ENCODE measurements at places on chromosomes 2 and 18.

GRCh38 chr2:134875309-134875708, 36.9 kb downstream of the ACMSD start:
- no peak for DNase-seq

- no peak for DNase-seq
Measured at GRCh38 chr18:75185460-75185859, 23.5 kb downstream of the PTGR3 start.

GRCh38 chr2:68237404-68237803, 14.9 kb downstream of the PPP3R1 start:
- no peak for DNase-seq

GRCh38 chr2:194619366-194619765, 1037.7 kb upstream of the SLC39A10 start:
- no peak for DNase-seq

- no peak for DNase-seq
Measured at GRCh38 chr2:58739033-58739432, 497.9 kb upstream of the FANCL start.

DNA sequence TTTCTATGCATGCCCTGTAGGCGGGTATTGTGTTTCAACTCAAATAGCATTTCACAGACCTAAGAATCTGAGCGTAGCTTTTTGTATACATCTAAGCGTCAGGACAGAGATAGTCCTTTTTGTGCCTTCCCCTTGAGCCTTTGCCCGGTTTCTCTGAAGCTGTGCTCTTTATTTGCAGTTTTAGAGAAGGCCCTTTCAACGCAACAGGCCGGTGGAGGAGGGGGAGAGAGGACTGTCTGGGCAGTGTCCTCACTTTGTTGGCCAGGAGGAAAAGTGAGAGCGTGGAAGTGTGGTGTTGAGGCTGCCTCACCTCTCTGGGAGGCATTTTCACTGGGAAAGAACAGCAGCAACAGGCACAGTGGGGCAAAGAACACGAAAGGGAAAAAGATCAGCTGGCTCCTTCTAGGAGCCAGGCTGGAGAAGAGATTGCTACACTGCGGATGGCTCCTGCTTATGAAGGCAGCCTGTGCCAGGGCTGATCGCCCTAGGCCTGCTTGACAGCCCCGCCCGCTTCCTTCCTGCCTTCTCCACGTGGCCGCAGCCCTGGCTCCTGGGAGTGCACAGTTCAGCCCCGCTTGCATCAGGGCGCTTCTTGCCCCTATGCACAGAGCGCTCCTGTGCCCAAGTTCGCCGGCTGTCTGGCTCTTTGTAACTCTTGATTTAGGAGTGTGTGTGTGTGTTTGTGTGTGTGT, 195.6 kb upstream of the POU3F3 start:
- no peak for DNase-seq

- DNase-seq = no peak
Measured at GRCh38 chr2:70790136-70790828, at the start of gene FIGLA. Gene FIGLA (minus strand): TSS chr2:70790643. CDS start chr2:70790638, 5 bp downstream.

GRCh38 chr2:54546518-54546917, 90.4 kb downstream of the SPTBN1 start:
- no peak for DNase-seq

DNA sequence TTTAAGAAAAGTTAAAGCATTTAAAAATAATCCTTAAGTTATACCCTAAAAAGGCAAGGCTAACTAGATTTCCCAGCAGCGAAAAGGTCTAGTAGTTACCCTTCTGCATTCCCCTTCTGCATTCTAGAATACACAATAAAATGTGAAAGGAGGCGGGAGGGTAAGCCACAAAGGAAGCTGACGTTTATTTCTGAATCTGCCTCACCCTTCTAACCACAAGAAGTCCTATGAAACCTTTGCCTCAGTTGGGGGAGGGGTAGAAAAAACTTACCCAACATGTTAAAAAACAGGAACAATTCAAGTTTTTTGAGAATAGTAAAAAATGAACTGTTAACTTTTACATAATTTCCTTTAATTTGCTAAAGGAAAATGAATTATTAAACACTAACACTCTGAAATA, 11.3 kb downstream of the STK17B start:
- DNase-seq = peak; percentile 88

DNA sequence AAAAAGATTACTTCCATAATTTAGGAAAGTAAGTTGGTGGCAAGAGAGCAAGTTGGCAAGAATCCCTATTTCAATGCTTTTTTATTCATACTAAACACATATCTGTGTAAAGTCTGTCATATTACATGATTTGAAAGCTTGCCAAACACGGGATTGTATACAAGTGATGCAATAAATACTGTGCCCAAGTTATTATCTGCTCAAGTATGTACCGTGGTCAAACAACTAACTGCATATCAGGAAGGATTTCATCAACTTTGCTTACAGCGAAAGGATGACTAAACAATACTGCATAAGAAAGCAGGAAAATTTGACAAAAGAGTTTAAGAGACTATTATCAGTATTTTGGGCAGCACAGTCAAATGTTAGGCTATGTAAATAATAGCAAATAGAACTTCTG, 69.6 kb upstream of the SCN1A start:
- DNase-seq = no peak

DNA sequence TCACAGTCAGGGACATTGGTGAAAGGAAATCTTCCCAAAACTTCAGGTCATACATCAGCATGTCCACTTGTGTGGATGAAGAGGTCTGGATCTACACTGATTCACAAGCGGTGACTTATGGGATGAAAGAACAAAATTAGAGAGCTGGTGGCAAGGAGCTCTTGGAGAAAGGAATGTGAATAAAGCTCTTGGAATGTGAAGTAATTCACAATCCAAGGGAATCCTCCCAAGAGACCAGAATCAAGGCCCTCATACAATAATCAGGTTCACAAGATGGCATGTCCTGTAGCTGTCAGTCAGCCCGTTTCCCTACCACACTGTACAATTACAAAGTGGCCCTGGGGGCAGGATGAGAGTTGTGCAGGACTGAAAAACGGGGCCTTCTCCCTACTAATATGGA, 96.2 kb downstream of the MRPS9 start:
- DNase-seq = no peak

DNA sequence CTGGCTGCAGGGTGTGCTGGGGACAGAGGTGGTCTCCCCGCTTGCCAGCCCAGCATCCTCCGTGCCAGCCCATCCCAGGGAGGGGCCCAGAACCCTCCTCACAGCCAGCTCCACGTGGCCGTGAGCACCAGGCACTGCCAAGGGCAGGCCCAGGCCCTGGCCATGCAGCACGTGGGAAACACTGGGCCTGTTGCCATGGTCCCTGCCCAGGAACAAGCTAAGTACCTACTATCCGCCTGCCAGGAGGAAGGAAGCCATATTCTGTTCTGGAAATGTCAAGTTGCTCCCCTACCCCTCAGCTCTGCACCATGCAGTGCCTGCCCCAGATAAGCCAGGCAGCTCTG, 250.6 kb downstream of the CYP26B1 start:
- no peak for DNase-seq

DNA sequence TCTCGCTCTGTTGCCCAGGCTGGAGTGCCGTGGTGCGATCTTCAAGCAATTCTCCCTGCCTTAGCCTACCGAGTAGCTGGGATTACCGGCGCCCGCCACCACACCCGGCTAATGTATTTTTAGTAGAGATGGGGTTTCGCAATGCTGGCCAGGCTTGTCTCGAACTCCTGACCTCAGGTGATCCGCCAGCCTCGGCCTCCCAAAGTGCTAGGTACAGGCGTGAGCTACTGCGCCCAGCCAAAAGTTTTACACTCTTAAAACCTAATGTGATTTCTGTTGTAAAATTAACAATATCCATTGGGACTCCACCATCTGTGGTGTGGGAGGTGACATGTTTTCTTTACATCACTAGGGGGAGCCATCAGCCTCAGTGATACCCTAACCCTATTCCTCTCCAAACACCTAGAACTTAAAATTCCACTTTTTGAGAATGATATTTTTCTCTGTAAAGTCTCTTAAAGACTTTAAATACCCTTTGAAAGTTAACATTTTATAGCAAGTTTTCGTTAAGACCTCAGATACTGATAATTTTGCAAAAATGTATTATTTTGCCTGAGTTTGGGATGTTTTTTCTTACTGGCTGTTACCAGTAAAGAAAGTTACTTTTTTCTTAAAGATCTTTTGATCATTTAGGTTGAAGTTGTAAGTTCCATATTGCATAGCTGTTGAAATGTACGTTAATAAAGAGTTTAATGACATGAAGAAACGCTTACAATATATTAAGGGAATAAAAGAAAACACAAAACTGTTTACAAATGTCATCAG, 11.6 kb upstream of the EIF2AK2 start:
- DNase-seq = no peak

DNA sequence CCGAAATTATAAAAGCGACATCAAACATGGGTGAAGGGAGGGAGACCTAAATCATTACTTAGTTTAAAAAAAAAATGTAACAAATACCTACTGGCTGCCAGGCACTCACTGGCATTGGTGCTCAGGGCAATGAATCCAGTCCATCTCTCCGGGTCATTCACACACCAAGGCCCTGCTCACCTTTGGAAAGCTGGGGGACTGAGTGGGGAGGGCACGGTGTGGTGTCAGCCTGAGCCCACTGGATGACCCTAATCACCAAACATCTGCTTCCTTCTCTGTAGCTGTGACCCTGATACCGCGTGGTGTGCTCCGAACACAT, 336 bp upstream of the DDX1 start:
- DNase-seq = no peak

GRCh38 chr2:203280428-203281064, 41.7 kb downstream of the CYP20A1 start:
- no peak for DNase-seq

GRCh38 chr2:172996387-172996961, 79.2 kb upstream of the MAP3K20 start:
- no peak for DNase-seq

DNA sequence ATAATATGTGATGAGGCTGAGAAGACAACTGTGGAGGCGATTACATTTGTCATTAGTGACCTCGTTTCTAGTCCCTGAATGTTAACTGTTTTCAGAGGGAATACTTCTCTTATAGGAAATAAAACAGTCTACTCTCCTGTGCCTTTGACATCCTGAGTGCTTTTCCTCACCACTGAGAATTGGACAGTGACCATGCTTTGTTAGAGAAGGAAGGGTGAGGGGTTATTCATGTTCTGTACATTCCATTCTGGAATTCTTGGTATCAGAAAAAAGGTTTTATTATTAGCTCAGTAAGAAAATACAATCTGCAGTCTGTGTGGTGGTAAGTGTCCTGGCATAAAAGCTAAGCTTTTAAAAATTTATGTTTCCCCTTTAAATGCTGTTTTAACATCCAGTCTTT, 58.8 kb downstream of the PARD3B start:
- no peak for DNase-seq

- DNase-seq = no peak
Measured at GRCh38 chr2:145096582-145096981, 576.7 kb upstream of the ZEB2 start.

DNA sequence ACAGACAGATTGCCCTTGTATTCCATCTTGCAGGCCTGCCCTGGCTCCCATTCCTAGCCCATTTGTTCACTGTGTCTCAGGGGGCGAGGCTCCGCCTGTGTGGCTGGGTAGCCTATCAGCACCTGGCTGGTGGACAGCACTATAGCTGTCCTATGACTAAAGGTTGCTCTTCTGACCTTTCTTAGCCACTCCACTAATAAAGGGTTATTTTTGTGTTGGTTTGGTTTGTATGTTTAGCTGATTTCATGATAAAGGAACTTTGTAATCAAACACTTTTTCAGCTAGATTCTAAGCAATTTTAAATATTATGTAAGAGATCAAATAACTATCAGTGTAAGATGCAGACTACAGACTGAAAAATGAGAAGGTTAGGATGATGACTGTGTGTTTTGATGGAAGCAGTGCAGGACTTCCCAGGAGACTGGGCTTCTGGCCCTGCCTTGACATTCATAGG, 72.2 kb downstream of the CRIM1 start:
- DNase-seq = no peak

DNA sequence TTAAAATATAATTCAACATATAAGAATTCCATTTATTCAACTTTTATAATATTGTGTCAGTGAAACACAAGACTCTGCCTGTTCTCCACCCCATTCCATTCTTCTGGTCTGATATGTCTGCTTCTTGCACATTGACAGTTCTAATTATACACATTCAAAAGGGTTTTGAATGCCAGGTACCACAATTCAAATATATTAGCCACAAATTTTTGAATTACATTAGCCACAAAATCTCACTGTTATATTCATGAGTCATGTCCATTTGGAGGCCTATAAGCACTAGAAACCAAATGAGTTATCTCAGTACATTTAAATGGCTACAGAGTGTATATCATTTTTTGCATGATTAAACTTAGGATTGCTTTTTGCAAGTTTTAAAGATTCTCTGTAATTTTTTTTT, 72.1 kb downstream of the CCDC150 start:
- no peak for DNase-seq

- DNase-seq = no peak
Measured at GRCh38 chr2:238652053-238652770, 195.7 kb upstream of the TWIST2 start.

GRCh38 chr2:172927641-172928357, 147.8 kb upstream of the MAP3K20 start:
- DNase-seq = peak; percentile 41

- no peak for DNase-seq
Measured at GRCh38 chr2:47007826-47008225, 92.2 kb upstream of the MCFD2 start.

DNA sequence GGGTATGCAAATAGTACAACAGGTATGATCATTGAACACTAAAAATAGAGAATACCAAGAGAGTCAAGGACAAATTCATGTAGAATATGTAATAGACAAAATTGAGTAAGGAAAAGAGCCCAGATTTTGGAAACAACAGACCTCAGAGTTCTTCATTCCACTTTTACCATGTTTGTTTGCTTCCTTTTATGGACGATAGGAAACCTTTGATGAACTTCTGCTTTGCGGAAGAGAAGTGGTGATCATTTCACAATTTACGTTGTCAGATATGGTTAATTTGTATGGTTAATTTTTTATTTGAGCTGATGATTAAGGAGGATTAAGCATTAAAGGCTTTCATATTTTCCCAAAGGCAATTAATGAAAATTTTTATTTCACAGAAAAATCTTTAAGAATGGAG, 16.3 kb downstream of the MARCHF7 start:
- DNase-seq = no peak

- no peak for DNase-seq
Measured at GRCh38 chr2:71516253-71516888, 63.0 kb downstream of the DYSF start.
